Cardiac septum (tissue), 1 donor: ENCODE measurements at places on chromosomes 2 and 18. TPM values are rescaled to one million over a fixed set of nuclear protein-coding genes. Genes with fewer than 3 reads are reported as not detected.

CHRND gene
- 0.11 TPM for total RNA-seq

COL4A4 gene
- total RNA-seq: 3.0 TPM

MYCN gene
- total RNA-seq: 0.43 TPM

LHCGR gene
- 0.24 TPM for total RNA-seq

CYP27A1 gene
- 5.2 TPM for total RNA-seq

PLGLB2 gene
- 0.97 TPM for total RNA-seq

SGPP2 gene
- total RNA-seq: 1.0 TPM

PID1 gene
- total RNA-seq: 4.3 TPM

CCDC178 gene
- total RNA-seq: 0.27 TPM

SULT1C2 gene
- 0.97 TPM for total RNA-seq

TNFAIP6 gene
- 4.9 TPM for total RNA-seq

SIX3 gene
- total RNA-seq: not detected

ZEB2 gene
- total RNA-seq: 122 TPM

IER3IP1 gene
- 9.5 TPM for total RNA-seq

GALNT14 gene
- total RNA-seq: 0.48 TPM

FAM124B gene
- 1.9 TPM for total RNA-seq

FAM110C gene
- total RNA-seq: 4.0 TPM

MOCOS gene
- total RNA-seq: 0.38 TPM

ASTL gene
- total RNA-seq: not detected

LRPPRC gene
- total RNA-seq: 70.3 TPM
